ENCODE measurements at places on chromosomes 6 and 20. TPM values are rescaled to one million over a fixed set of nuclear protein-coding genes. Genes with fewer than 3 reads are reported as not detected.

The LY6G6D gene
- not detected for total RNA-seq

The CST2 gene
- not detected for total RNA-seq

The C6orf58 gene
- total RNA-seq, result not detected

The HDGFL1 gene
- total RNA-seq, result not detected

The PBOV1 gene
- not detected for total RNA-seq

The DOK5 gene
- 4.6 TPM for total RNA-seq

The OR2H1 gene
- not detected for total RNA-seq
